ENCODE measurements at places on chromosomes 11 and 22.

DNA sequence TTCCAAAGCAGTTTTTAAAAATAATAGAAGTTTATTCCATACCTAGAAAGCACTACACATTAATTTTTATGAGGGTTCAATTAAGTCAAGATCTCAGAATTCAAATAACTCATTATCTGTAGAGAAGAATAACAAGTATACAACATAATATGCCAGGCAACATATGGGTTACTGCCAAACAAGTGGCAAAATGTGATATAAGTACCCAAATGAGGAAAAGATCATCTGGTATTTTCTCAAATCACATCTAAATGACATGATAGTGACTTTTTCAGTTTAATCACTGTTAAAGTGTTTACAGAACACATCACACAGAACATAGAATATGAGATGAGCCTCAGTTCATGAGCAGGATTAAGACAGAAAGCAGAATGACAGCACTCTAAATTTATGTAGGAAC is 123.3 kb downstream of the FCHSD2 start:
- no peak for DNase-seq

GRCh38 chr22:36328635-36329253 is 59.0 kb downstream of the MYH9 start:
- no peak for DNase-seq

DNA sequence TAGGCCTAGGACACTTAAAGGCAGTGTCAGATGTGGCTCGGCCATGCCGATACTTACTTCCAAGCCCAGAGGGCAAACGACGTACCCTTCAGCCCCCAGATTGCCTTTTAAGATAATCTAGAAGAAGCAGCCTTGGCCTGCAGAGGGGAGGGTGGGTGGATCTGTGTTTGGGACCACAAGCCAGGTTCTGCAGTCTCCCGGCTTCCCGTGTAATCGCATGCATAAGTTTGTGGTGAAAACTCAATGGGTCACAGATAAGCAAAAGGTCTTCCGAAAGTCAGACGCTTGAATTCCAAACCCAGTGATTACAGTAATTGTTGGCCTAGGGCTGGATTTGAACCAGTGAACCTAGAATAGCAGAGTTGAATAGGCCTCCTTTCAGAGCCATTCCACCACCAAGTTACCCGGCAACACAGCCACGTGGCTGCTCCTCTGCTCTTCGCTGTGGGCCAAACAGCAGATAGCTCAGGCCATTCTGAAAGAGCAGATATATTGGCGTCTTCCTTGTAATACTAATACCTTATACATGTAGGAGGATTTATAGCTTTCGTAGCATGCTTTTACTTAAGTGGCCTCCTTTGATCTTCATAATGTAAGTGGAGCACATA is 170.8 kb upstream of the CADM1 start:
- no peak for DNase-seq

GRCh38 chr22:35818897-35819296 is 101.2 kb downstream of the APOL5 start:
- no peak for DNase-seq

GRCh38 chr22:23267226-23268043 is 87.1 kb downstream of the BCR start:
- no peak for DNase-seq

- no peak for DNase-seq
These were observed 492 bp downstream of the JHY start for GRCh38 chr11:122882857-122883645.

DNA sequence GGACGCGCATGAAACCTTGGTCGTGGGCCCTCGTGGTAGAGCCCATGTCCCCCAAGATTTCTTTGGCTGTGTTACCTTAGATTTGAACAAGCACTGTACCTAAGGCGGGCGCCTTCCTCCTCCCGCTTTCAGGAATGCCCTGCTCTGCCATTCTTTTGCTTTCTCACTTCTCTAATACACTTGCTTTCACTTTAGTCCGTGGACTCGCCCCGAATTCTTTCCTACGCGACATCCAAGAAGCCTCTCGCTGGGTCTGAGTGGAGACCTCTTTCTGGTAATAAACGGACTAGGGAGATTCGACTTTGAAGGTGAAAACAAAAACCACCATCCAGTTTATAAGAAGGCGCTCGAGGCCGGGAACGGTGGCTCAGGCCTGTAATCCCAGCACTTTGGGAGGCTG is 1.2 kb upstream of the NUP50 start:
- no peak for DNase-seq

DNA sequence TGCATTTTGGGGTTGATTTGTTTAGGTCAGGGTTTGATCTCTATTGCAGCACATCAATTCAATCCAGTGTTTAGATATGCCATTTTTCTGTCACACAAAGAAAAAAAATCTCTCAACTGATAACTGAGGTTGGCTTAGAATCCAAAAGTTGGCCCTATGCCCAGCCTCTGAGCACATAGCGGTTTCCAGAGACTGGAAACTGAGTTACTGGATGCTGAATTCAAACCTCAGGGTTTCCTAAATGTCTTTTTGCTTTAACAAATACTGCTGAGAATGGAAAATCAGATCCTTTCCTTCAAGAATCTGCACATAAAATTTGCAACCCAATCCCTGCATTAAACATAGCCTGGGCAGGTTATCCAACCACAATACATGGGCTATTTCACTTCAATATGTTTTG is 4.0 kb downstream of the P4HA3 start:
- DNase-seq: no peak

Measured in NAMALWA (cell line).